ENCODE measurements at places on chromosomes 12 and 14.

GRCh38 chr12:13004361-13004760, 4.3 kb upstream of the HEBP1 start:
- no peak for DNase-seq

DNA sequence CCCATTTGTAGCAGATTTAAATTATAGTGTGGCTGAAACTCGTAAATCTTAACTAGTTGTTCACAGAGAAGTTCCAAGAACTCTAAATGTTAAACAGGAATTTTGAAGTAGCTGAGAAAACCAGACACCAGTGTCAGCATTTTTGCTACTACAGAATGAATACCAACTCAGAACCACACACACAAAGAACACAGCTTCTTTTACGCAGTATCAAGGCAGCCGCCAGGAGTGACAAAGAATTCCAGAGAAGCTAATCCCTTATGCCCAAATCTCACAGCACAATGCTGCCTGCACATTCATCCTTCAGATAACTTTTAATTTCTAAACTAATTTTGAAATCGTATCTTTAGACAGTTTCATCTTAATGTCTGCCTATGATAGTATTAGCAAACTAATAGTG, 37.4 kb downstream of the SLC6A15 start:
- no peak for DNase-seq

DNA sequence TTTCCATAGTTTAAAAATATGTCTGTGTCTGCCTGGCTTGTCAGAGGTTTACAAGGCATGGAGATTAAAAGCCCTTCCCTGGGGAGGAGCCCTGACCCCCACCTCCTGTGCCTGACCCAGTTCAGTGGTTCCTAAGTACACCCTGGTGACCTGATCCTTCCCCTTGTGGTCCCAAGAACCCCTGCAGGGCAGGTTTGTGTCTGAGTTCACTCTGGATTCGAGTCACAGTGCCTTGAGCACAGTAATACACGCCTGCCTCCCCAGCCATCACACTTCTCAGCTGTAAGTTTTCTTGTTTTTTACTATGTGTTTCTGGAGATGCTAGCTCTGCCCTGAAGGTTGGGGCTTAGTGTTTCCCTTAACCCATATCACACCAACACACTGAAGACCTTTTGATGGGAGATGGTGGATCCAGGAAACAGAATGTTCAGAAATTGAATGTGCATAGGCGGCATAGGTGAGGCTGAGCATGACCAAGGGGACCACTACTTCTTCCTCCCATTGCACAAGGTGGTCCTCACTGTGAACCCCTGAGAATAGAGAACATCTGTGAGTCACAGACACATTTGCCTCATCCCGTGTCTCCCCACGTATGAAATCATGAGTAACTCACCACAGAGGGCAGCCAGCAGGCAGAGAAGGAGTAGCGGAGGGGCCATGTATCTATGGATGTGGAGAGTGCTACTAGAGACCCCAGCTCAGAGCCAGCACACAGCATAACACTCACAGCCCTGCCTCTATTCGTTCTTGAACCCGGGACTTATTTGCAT, 962.9 kb downstream of the TMEM121 start:
- no peak for DNase-seq

GRCh38 chr14:68291820-68292219, 472.2 kb downstream of the RAD51B start:
- no peak for DNase-seq

DNA sequence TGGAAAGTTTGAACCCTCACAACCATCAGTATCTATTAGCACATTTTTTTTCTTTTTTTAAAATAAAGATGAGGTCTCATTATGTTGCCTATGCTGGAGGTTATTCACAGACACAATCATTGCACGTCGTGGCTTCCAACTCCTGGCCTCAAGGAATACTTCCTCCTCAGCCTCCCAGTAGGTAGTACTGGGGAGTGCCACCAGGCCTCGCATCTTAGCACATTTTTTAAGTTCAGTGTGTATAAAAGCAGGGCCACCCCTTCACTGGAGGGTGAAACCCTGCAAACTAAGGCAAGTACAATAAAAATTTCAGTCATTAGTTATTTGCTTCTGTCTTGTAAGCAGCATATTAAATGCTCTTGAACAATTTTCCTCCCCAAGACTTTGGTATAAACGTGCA, 114.2 kb upstream of the SINHCAF start:
- DNase-seq = no peak

- no peak for DNase-seq
Measured at GRCh38 chr12:110073049-110073831, 24.9 kb upstream of the C12orf76 start.

- DNase-seq = no peak
Measured at GRCh38 chr12:122072031-122072970, 6.3 kb upstream of the MLXIP start.

DNA sequence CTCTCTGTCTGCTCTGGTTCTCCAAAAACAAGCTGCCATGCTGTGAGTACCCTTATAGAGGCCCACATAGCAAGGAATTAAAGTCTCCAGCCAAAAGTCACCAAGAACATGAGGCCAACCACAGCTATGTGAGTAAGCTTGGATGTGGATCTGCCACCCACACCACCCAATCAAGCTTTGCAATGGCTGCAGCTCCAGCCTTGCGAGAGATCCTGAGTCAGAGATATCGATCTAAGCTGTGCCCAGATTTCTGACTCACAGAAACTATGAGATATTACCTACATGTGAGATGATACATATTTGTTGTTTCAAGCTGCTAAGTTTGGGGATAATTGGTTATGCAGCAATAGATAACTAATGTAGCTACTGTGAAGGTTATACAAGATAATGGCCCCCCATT, 15.5 kb upstream of the TMEM233 start:
- no peak for DNase-seq

GRCh38 chr12:110906083-110906482, 14.3 kb downstream of the MYL2 start:
- no peak for DNase-seq

- DNase-seq = no peak
Measured at GRCh38 chr14:77043177-77043983, 14.9 kb upstream of the IRF2BPL start.

GRCh38 chr14:68820536-68820935, 27.7 kb upstream of the ZFP36L1 start:
- DNase-seq = no peak

GRCh38 chr12:128140551-128140950, 126.4 kb upstream of the TMEM132C start:
- DNase-seq = no peak

DNA sequence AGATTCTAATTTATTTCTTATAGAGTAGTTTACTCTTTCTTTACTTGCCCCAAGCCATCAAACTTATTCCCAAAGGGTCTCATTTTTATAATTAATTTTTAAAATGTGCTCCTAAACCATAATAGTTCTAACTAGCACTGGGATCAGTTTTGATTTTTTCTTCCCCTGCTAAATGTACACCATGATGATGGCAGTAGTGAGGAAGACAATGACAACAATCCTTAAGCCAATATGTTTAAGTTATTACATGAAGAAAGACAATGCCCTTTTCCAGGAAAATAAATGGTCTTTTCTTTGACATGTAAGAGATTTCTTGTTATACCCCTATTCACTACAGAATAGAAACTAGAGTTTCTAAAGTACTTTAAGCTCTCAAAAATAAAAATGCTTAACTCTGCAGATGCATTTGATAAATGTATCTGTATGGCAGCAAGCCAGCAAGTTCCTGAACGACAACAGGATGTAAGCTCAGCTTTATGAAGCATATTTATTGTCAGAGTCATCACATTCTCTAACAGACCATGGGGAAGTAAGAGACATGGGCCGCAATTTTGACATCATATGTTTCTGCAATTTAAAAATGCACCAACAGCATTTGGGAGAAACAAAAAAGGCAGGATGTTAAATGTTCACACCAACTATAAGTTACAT, 36.0 kb upstream of the SNX6 start:
- DNase-seq = no peak

- DNase-seq = no peak
Measured at GRCh38 chr12:122207391-122207790, 3.9 kb downstream of the B3GNT4 start.

DNA sequence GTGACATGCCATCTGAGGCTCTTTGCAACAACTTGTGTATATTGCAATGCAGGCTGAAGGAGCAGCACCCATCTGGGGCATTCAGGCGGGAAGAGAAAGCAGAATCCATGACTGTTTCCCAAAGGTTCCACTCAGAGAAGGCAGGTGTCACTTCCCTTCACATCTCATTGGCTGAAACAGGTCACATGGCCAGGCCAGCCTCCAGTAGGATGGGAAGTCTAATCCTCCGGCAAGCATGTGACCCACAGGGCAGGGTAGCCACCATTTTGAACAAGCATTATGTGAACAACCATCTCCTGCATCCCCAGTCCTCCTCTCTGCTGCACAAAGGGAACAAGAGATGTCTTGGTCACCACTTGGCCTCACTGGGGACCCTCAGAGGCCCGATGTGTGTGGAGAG, 70.6 kb downstream of the RIN3 start:
- DNase-seq = no peak

DNA sequence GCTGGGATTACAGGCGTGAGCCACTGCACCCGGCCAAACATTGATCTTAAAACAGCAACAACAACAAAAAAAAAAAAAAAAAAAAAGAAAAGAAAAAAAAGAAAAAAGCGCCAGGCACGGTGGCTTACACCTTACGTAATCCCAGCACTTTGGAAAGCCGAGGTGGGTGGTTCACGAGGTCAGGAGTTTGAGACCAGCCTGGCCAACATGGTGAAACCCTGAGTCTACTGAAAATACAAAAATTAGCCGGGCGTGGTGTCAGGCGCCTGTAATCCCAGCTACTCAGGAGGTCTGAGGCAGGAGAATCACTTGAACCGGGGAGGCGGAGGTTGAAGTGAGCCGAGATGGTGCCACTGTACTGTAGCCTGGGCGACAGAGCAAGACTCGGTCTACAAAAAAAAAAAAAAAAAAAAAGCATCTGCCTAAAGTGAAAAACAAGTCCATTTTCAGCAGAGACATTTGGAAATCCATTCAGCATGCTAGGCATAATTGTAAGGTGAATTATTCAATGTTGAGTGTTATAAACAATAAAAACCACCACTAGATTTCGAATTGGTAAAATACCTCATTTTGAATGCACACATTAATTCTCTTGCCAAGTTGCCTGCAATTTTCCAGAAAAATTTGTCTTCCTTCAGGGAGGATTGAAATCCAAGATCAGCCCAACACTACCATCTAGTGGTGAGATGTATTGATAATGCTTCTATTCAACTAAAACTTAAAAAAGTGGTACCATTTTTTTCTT, 8.0 kb upstream of the CERS5 start:
- DNase-seq = no peak

DNA sequence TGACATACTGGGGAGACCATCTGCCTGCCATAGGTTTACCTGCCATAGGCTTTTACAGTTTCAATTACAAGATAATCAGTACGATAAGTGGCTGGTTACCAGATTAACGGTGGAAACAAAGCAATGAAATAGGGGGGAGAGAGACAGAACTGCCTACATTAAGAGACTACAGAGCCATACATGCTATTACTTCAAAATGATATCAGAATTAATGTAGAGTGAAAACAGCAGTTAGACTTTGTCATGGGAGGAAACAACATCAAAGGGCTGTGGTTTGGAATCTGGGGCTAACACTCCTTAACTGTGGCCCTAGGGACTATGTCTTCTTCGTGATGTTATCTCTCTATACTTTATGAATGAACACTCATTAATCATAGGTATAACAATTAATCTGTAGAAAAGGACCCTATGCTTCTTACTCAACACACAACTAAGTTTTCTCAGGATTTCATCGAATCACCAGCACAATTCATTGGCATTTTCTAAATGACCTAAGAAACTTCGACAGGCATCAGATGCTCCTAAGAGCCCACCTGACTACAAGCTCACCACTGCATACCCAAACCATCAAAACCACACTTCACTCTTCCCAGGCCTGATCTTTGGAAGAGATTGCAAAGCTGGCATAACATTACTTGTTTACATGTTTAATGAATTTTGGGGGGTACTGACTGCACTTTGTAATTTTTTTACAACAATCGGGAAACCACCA, 475.6 kb upstream of the SOX5 start:
- DNase-seq = no peak

- no peak for DNase-seq
Measured at GRCh38 chr12:131607658-131608447, 103.0 kb upstream of the SFSWAP start.

GRCh38 chr12:69689638-69690037, 9.5 kb downstream of the BEST3 start:
- no peak for DNase-seq

GRCh38 chr12:57522887-57523705, 472 bp downstream of the MBD6 start:
- DNase-seq = peak; percentile 44

- no peak for DNase-seq
Measured at GRCh38 chr14:104876251-104876699, 11.2 kb downstream of the CEP170B start.

- DNase-seq = no peak
Measured at GRCh38 chr14:65160091-65160490, 57.8 kb upstream of the MAX start.

DNA sequence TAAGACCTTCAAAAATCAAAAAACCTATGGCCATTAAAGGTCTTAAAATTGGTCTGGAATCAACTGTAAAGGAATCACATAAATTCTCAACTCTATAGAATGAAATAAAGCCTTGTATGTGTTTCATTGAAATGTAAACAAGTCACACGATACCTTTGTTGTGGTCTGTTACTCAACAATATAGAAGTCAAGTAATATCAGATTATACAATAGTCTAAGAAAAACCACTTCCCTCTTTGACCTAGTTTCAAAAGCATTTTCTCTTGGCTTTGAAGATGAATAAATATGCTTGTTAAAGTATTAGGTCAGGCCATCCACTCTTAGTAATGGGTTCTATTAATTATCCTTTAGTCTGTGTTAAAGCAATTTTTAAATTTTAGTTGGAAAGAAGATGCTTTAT, 79.8 kb upstream of the DIO2 start:
- DNase-seq = no peak

- DNase-seq = no peak
Measured at GRCh38 chr14:55577229-55577628, 2.8 kb upstream of the KTN1 start.

GRCh38 chr12:103036581-103037214, 79.2 kb downstream of the ASCL1 start:
- DNase-seq = no peak

DNA sequence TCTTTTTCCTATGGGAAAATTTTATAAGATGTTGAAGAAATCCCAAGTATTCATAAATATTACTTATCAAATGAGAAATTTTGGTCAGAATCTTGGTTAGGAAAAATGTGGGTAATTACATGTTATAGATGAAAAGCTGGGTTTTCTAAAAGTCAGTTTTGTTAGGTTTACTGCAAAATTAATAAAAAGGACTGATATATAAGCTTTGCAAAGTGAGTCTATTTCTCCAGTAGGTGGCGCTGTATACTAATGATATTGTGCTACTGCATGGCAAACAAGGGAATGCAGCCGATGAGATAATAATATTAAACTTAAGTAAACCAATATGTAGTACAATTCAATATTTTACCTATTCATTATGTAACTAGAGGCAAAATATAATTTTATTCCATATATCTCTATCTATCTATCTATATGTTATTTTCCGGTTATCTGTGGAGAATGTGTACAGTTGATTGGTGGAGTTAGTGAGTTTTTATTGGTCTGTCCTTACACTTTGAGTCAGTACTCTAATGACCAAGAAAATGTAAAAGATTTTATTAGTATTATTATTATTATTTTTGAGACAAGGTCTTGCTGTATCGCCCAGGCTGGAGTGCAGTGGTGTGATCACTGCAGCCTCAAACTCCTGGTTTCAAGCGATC, 32.9 kb downstream of the MIPOL1 start:
- no peak for DNase-seq
